ENCODE measurements at places on chromosomes 1 and 21. TPM values are rescaled to one million over a fixed set of nuclear protein-coding genes. Genes with fewer than 3 reads are reported as not detected.

The PADI4 gene
- total RNA-seq, result not detected

The ZNF695 gene
- 1.9 TPM for total RNA-seq

The SLC25A34 gene
- total RNA-seq, result 13.0 TPM

The ADAMTS1 gene
- 23.0 TPM for total RNA-seq

The PDE4B gene
- total RNA-seq, result 29.5 TPM

The DCST1 gene
- not detected for total RNA-seq

The TMEM269 gene
- 0.03 TPM for total RNA-seq

DNA sequence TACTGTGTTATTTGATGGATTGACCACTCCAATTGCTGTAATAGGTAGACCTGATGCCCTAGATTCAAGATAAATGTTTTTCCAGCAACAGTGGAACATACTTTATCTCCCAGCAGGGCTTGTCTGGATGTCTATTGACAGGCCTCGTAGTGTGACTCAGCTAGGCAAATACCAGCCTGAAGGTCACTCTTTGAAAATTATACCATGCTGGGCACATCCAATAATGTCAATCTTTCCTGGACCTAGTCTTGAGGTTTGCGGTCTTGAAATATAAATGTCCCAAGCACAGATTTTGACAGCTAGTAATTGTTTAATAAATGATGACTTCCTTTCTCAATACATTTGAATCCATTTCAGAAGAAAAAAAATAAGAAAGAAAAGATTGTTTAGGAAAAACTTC, 1138.0 kb upstream of the TMPRSS15 start:
- no peak for DNase-seq

DNA sequence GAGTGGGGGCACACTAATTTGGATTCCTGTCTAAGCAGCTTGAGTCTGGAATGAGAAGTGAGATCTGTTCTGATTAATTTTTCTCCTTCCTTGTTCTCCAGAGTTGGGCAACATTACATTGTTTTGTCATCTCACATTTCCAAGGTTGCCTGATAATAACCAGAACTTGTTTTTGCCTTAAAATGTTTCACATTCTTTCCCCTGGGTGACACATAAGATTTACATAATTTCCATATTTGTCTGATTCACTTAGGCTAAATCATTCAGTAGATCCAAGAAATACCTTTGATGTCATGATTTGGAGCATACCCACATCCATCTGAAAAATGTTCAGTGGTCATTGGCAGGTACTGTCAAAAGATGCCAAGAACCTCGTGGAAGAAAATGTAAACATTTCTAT, 60.3 kb downstream of the XCL2 start:
- DNase-seq, result peak; percentile 55

DNA sequence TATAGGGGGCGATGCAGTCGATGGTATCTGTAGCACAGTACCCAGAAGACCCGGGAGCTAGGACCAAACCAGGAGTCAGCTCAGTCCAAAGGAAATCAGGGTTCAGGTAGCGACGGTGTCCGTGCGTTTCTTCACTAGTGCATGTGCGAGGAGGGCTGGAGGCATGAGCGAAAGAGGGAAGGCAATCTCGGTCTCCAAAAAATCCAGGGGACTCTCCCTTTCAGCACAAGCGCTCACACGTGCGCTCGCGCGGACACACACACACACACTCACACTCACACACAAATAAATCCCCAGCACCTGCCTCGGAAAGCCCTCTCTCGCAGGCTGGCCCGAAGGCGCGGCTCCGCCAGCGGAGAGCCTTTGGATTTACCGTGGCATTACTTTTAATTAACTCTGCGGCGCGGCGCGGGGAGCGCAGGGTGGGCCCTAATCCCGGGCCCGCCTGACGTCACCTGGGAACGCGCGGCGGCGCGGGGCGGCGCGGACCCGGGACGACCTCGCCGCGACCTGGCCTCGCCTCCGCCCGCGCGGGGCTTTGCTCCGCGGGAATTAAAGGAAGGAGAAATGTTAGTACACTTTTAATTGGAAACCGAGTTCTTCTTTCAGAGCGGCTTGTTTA, 121.2 kb downstream of the LMX1A start:
- no peak for DNase-seq

GRCh38 chr1:246078126-246078887, 428.8 kb downstream of the SMYD3 start:
- no peak for DNase-seq

GRCh38 chr1:201447903-201448871, 20.8 kb downstream of the PHLDA3 start:
- peak; percentile 74 for DNase-seq

- DNase-seq, result no peak
Measured at GRCh38 chr1:83701355-83701754, 297.6 kb downstream of the TTLL7 start.

GRCh38 chr1:212621949-212622305, 13.4 kb downstream of the ATF3 start:
- peak; percentile 68 for DNase-seq

GRCh38 chr1:40036574-40036973, 4.0 kb upstream of the CAP1 start:
- peak; percentile 94 for DNase-seq

- peak; percentile 27 for DNase-seq
Measured at GRCh38 chr1:48291421-48291820, 68.9 kb downstream of the SLC5A9 start.

DNA sequence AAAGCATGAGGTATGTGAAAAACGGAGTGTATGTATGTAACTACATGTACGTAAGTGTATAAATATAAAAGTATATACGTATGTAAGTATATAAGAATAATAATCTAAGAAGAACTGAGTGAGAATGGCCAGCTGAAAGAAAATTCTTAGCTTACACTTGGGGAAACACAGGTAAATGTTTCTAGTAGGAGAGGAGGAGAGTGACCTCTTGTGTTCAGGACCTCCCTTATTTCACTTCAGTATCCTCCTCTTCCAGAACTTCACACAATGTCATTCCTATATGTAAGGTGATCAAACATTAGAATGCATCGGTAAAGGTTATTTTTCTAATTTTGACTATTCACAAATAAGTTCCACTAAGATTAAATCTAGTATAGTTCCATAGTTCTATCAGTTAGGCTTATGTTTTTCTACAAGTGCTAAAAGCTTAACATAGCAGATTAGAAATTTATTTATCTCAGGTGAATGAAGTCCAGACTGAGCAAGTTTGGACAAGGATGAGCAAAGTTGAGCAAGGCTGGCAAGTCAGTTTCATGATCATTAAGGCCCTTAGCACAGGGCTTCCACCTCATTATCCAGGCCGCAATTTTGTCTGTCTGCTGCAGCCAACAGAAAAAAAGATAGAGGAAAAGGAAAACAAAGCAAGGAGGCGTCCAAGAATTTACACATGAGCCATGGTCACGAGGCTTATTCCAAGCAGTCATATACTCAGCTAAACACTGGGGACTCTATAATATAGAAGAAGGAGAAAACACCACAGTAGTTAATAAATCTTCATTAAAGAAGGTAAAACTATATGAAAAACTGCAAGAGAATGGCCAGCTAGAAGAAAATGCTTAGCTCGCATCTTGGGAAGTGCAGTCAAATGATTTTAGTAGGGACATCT, 7.1 kb upstream of the MROH9 start:
- no peak for DNase-seq

- no peak for DNase-seq
Measured at GRCh38 chr1:245921417-245921816, 585.7 kb downstream of the SMYD3 start.

- DNase-seq, result no peak
Measured at GRCh38 chr21:42553435-42553834, 39.8 kb downstream of the SLC37A1 start.
